ENCODE measurements at places on chromosomes 2 and 18. TPM values are rescaled to one million over a fixed set of nuclear protein-coding genes. Genes with fewer than 3 reads are reported as not detected.

ERFE gene
- polyA plus RNA-seq, result 3.6 TPM

DNA sequence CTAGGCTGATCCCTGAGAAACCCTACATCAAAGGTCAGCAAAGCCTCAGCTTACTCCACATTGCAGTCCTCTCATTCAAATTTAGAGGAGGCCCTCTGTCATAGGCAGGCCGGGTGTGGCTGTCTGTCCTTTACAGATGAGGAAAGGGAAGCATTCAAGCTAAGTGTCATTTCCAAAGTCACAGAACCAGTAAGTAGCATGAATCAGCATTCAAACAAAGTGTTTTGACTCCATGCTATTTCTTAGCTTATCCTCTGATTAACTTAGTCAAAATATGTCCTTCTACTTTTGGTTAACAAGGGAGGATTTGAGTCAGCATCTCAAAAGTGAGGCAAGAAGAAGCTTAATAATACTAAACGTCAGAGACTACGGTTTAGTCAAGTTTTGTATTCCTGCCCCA is 409.0 kb upstream of the POU3F3 start:
- no peak for DNase-seq

DNA sequence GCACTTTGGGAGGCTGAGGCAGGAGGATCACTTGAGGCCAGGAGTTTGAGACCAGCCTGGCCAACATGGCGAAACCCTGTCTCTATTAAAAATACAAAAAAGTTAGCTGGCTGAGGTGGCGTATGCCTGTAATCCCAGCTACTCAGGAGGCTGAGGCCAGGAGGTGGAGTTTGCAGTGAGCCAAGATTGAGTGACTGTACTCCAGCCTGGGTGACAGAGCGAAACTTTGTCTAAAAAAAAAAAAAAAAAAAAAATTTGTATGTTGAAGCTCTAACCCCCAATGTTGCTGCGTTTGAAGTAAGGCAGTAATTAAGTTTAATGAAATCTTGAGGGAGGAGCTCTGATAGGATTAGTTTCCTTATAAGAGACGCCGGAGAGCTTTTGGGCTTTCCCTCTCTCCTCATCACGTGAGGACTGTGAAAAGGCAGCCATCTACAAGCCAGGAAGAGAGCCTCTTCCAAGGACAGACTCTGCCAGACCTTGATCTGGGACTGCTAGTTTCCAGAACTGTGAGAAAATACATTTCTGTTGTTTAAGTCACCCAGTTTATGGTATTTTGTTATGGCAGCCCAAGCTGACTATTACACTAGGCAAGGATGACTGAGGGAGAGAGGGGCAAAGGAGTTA is 11.5 kb upstream of the PNPT1 start:
- DNase-seq, result no peak

NLRC4 gene
- not detected for polyA plus RNA-seq

ALKAL2 gene
- not detected for polyA plus RNA-seq

DNA sequence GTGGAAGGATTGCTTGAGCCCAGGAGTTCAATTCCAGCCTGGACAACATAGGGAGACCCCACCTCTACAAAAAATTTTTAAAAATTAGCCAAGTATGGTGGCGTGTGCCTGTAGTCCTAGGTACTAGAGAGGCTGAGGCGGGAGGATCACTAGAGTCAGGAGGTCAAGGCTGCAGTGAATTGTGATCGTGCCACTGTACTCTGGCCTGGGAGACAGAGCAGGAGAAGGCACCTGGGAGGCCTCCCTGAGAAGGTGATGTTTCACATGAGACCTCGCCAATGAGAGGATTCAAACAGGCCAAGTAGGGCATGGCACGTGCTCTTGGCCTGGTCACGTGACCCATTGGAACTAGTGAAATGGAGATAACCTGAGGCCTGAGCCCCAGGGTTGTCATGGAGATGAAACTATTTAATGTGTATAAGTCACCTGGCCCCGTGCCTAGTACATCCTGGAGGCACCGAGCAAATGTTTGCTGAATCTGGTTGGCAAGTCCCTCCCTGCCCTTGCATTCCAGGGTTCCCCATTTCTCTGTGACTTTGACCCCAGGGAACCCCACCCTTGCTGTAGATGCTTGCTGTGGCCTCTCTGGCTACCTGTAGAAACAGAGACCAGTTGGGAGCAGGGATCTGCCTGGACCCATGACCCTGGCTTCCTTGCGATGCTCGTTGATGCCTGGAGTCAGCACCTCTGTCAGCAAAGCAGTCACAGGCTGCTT is 26.1 kb upstream of the ROCK2 start:
- peak; percentile 77 for DNase-seq

- no peak for DNase-seq
Measured at GRCh38 chr18:58603375-58604067, 25.4 kb downstream of the ALPK2 start.

TTLL4 gene
- polyA plus RNA-seq, result 25.6 TPM

FOXD4L1 gene
- 0.67 TPM for polyA plus RNA-seq

GRCh38 chr2:24076849-24077534 is 866 bp upstream of the SF3B6 start:
- no peak for DNase-seq

- no peak for DNase-seq
Measured at GRCh38 chr2:61906186-61906470, 654 bp downstream of the COMMD1 start.

- no peak for DNase-seq
Measured at GRCh38 chr2:58293056-58293455, 51.9 kb upstream of the FANCL start.

INHBB gene
- polyA plus RNA-seq, result 7.2 TPM

- DNase-seq, result no peak
Measured at GRCh38 chr2:96413323-96413722, 77.8 kb downstream of the NCAPH start.

DNA sequence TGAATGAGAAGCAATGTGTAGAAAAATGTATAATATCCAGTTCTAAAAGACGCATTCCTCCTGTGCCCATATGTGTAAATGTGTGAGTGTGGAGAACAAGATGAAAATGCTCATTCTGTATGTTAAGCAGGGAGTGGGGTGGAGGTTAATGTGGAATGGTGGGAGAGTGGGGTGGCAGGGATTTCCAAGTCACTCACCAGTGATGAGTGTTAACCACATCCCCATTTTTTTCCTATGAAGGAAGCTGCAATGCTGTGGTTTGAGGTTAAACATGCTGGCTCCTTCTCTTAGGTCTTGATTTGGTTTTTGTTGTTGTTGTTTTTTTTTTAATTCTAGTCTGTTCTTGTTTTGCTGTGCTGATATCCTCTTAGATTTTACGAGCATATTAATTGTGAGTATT is 169.4 kb downstream of the NEDD4L start:
- DNase-seq, result no peak

- no peak for DNase-seq
Measured at GRCh38 chr2:237739101-237739500, 59.5 kb upstream of the RBM44 start.

GRCh38 chr18:45836242-45837205 is 11.0 kb downstream of the SIGLEC15 start:
- DNase-seq, result no peak

DNA sequence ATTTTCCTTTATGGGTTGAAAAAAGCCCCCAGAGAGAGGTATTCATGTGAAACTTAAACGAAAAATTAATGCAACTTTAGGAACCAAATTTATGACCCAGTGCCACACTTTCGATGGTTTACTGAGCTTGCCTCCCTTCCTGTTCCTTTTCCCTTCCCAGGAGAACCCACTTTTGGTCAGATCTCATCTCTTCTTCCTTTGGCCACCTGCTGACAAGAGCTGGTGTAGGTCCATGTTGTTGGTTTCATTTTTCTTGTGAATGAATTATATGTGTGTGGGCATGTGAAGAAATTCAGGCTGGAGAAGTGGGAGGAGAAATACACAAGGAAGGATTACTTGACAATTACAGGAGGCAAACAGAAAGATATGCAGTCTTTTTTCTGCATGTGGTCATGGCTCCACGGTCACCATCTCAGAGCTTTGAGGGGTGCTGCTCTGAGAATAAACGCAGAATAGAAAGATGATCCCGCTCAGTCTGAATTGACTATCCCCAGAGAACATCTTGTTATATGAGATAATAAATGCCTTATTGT is 111.3 kb upstream of the TCF4 start:
- no peak for DNase-seq

DNA sequence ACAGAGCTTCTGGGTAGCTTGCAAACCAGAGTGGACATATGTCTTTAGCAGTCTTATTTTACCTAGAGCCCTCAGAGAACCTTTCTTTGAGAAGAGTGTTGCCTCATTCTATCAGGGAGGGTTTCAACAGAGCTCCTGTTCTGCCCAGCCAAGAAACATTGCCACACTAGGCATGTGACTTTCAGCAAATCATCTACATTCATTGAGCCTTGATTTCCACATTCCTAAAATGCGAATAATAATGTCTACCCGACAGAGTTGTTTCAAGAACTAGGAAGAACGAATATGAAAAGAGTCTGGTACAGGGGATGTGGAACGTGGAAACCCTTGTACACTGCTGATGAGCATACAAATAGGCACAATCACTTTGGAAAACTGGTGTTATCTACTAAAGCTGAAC is 7.8 kb upstream of the PRKAG3 start:
- DNase-seq, result no peak

GRCh38 chr18:56235071-56235470 is 403.3 kb downstream of the TXNL1 start:
- no peak for DNase-seq

IL36RN gene
- not detected for polyA plus RNA-seq

- DNase-seq, result no peak
Measured at GRCh38 chr2:145813481-145813880, 1293.6 kb upstream of the ZEB2 start.

- DNase-seq, result no peak
Measured at GRCh38 chr2:134660626-134661402, 58.0 kb downstream of the TMEM163 start.

TGFA gene
- polyA plus RNA-seq, result 7.1 TPM

GRCh38 chr18:26327062-26327461 is 100.8 kb downstream of the TAF4B start:
- DNase-seq, result no peak

GRCh38 chr2:9221223-9221622 is 14.6 kb downstream of the ASAP2 start:
- DNase-seq, result no peak

CENPA gene
- 43.7 TPM for polyA plus RNA-seq

GRCh38 chr2:191036363-191036762 is 22.4 kb upstream of the STAT1 start:
- DNase-seq, result no peak

DNA sequence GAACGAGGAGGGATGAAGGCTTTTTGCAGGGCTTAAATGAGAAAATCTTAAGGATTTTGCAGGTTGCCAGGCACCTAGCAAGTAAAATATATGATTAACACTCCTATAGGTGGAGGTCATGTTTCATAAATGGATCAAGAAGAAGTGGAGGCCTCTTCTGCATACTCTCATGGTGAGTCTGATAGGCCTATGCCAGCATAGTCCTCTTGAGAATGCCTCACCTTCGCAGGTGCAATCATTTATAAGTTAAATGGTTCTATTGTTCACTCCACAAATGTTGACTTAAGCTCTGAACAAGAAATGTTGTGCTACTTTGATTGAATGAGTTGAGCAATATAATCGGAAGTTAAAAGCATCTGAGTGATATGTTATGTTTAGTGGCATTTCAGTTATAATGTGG is 12.1 kb downstream of the LRRTM1 start:
- DNase-seq, result no peak

UXS1 gene
- polyA plus RNA-seq, result 53.6 TPM

- no peak for DNase-seq
Measured at GRCh38 chr2:101109451-101110118, 41.6 kb downstream of the TBC1D8 start.

All from A549 (cell line).